ENCODE measurements at places on chromosomes 4 and X. TPM values are rescaled to one million over a fixed set of nuclear protein-coding genes. Genes with fewer than 3 reads are reported as not detected.

DNA sequence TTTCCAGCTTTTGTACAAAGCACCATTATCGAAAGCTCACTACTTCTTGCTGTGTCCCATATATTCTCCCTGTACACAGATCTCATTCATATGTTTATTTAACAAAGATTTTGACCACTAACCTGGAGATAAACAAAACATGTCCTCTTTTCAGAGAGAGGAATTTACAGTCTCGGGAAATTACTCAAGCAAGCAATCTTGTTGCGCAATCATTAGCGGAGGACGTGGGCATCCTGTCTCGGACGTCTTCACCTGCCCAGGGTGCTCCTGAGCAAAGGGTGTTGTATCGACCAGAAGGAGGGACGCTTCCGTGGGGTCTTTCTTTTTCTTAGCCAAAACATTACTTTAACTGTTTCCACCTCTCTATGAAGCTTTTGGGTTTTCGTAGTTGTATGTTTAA is 66.5 kb upstream of the CLCN4 start:
- no peaks in the 10 kb centered on the region for H3K36me3 ChIP-seq
- no peaks in the 10 kb centered on the region for H3K27me3 ChIP-seq
- DNase-seq, result no peak
- no peak overlapping the region for H3K4me3 ChIP-seq
- no peak overlapping the region for H3K27ac ChIP-seq

PPP1R2C gene
- not detected for total RNA-seq

DNA sequence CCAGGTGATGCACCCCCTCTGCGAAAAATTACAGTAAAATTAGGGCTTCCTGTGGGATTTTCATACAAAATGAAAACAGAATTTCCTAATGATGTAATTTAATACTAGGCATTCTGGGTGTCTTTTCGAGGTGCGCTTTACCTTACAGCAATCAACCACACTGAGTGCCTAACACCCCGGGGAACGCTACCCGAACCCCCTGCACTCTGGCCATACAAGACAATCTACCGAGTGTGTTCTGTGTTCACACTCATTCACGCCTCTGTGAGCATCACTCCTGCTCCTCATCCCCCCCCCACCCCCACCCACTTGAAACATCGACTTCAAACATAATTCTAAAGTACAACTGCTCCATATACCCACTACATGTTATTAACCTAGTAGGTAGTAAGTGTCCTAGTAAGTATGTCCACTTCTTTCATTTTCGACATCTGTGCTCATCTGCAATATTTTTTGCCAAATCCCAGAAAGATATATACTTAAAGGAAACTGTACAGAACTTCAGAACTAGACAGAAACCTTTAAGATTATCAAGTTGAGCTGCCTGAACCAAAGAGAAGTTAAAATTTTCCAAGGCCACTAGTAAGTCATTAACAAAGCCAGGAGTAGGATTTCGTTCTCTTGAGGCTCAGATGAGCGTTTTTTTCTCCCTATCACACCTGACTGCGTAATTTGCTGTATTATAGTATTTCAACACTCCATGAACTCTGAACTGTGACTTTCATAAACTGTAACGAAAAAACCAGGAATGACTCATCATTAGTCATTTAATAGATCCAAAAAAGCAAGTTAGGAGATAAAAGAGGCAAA is 80.0 kb downstream of the FAT1 start:
- H3K27ac ChIP-seq, result no peak overlapping the region
- H3K4me3 ChIP-seq, result no peak overlapping the region
- H3K36me3 ChIP-seq, result no peaks in the 10 kb centered on the region
- H3K4me1 ChIP-seq, result no peaks in the 10 kb centered on the region
- no peaks in the 10 kb centered on the region for H3K27me3 ChIP-seq

- no peak for DNase-seq
- no peak overlapping the region for H3K27ac ChIP-seq
- H3K4me3 ChIP-seq, result no peak overlapping the region
- H3K4me1 ChIP-seq, result no peaks in the 10 kb centered on the region
These were observed 47.0 kb upstream of the FAT1 start for GRCh38 chr4:186770481-186771175.

- no peaks in the 10 kb centered on the region for H3K27me3 ChIP-seq
- H3K4me3 ChIP-seq, result no peak overlapping the region
These were observed 689.6 kb downstream of the CCSER1 start for GRCh38 chr4:90816754-90817153.

GRCh38 chr4:45803994-45804393 is 319.9 kb downstream of the GABRG1 start:
- no peak for DNase-seq
- no peaks in the 10 kb centered on the region for H3K36me3 ChIP-seq
- H3K4me1 ChIP-seq, result no peaks in the 10 kb centered on the region
- H3K27me3 ChIP-seq, result no peaks in the 10 kb centered on the region
- H3K4me3 ChIP-seq, result no peak overlapping the region

- H3K36me3 ChIP-seq, result no peaks in the 10 kb centered on the region
- H3K27me3 ChIP-seq, result no peaks in the 10 kb centered on the region
- H3K4me3 ChIP-seq, result no peak overlapping the region
- DNase-seq, result no peak
These were observed 148.7 kb downstream of the KDR start for GRCh38 chr4:54976682-54977081.

- H3K27ac ChIP-seq, result no peak overlapping the region
- H3K36me3 ChIP-seq, result no peaks in the 10 kb centered on the region
- H3K27me3 ChIP-seq, result no peaks in the 10 kb centered on the region
- no peaks in the 10 kb centered on the region for H3K4me1 ChIP-seq
- no peak for DNase-seq
These were observed 73.5 kb downstream of the FAM47B start for GRCh38 chrX:35016051-35016450.

- no peak overlapping the region for H3K4me3 ChIP-seq
- no peak overlapping the region for H3K27ac ChIP-seq
- no peaks in the 10 kb centered on the region for H3K4me1 ChIP-seq
- no peaks in the 10 kb centered on the region for H3K27me3 ChIP-seq
- peaks cover 19% of the 10 kb centered on the region for H3K36me3 ChIP-seq
These were observed 79.2 kb downstream of the PAPSS1 start for GRCh38 chr4:107640878-107641277.

- no peak for DNase-seq
- H3K4me1 ChIP-seq, result no peaks in the 10 kb centered on the region
- H3K27me3 ChIP-seq, result no peaks in the 10 kb centered on the region
- no peaks in the 10 kb centered on the region for H3K36me3 ChIP-seq
These were observed 407.1 kb downstream of the SPOCK3 start for GRCh38 chr4:166827167-166827566.

DNA sequence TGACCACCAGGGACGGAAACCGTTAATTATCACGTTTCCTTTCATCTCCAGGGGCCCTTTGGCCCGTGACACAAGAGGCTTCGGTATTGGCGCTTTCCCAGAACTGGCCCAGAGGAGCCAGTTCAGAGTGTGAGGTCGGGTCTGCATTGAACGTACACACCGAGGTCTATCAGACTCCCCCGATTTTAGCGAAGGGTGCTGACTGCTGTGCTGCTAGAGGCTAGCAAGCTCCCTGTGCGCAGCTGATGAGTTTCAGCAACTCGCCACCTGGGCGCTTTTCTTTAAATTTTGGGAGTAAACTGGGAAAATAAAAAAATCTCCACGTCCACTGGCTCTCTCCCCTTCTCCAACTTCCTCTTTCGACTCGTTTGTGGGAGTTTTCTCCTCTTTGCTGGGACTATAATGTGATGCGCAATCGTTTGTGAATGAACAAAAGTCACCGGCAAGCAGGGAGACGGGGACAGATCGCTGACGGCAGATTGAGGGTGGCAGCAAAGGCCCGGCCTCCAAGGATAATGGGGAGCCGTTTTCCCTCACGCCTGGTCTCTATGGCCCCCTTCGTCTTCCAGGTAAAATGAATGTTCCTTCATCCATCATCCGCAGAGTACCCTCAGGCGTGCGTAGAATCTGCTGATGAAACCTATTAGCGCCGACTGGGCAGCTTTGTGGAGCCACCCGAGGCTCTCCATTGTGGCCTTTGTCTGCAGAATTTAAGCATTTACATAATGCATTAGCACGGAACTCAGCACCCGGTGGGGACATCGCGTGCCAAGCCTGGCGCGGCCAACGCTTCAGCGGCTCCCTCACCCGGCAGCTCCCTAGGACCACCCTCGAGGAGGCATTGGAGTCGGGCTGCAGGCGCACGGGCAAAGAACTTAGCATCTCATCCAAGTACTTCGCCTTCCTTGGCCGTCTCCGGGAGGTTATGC is 1.6 kb upstream of the LRAT start:
- H3K36me3 ChIP-seq, result no peaks in the 10 kb centered on the region
- H3K4me3 ChIP-seq, result peak overlapping the region; percentile 48
- peaks cover 26% of the 10 kb centered on the region for H3K4me1 ChIP-seq
- H3K27ac ChIP-seq, result no peak overlapping the region
- DNase-seq, result no peak

- no peaks in the 10 kb centered on the region for H3K27me3 ChIP-seq
- H3K36me3 ChIP-seq, result no peaks in the 10 kb centered on the region
- H3K27ac ChIP-seq, result no peak overlapping the region
- H3K4me1 ChIP-seq, result no peaks in the 10 kb centered on the region
- DNase-seq, result no peak
- no peak overlapping the region for H3K4me3 ChIP-seq
These were observed 249.4 kb downstream of the ADAMTS3 start for GRCh38 chr4:72319601-72320021.

DNA sequence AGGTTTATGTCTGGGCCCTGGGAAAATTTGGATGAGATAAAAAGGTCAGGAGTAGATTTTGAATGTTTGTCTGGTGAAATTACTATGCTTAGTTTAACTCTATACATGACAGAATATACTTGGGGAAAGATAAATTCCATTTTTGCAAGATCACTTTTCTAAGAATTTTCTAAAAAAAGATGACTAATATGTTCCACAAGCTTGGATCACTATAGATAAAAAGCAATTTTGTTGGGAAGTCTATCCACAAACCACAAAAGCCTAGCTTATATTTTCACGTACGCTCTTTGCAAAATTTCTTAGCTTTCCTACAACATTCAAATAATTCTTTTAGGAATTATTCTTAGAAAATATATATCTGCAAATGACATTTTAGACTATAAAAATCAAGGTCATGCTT is 20.6 kb upstream of the COQ2 start:
- no peak overlapping the region for H3K27ac ChIP-seq
- H3K4me1 ChIP-seq, result no peaks in the 10 kb centered on the region
- no peaks in the 10 kb centered on the region for H3K36me3 ChIP-seq
- H3K4me3 ChIP-seq, result no peak overlapping the region
- DNase-seq, result no peak
- H3K27me3 ChIP-seq, result peaks cover 5% of the 10 kb centered on the region

CCDC160 gene
- total RNA-seq, result not detected

DNA sequence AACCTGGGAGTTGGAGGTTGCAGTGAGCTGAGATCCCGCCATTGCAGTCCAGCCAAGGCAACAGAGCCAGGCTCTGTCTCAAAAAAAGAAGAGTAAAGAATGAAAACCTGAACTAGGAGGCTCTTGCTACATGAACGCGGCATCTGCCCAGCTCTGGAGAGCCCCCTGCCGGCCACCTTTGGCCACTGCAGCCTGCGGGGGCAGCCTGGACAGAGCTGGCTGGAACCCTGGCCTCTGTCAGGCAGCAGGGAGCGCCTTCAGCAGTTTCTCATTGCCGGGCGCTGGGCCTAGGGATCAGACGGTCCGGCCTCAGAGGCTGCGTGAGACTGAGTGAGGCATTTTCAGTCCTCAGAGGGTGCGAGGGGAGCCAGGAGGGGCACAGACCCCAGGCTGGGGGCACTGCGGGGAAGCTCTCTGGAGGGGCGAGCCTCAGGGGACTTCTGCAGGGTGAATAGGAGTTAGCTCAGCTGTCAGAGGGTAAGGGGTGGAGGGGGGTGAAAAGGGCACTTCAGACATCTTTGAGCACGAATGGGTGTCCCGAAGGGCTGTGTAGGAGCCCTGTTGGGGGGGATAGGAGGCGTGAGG is 17.5 kb downstream of the DOK7 start:
- peaks cover 14% of the 10 kb centered on the region for H3K4me1 ChIP-seq
- H3K27me3 ChIP-seq, result peaks cover 35% of the 10 kb centered on the region
- H3K36me3 ChIP-seq, result no peaks in the 10 kb centered on the region
- peak; percentile 85 for DNase-seq
- H3K4me3 ChIP-seq, result no peak overlapping the region
- no peak overlapping the region for H3K27ac ChIP-seq

- H3K36me3 ChIP-seq, result peaks cover 46% of the 10 kb centered on the region
- H3K4me1 ChIP-seq, result peaks cover 5% of the 10 kb centered on the region
- no peak overlapping the region for H3K27ac ChIP-seq
- H3K4me3 ChIP-seq, result no peak overlapping the region
- H3K27me3 ChIP-seq, result no peaks in the 10 kb centered on the region
These were observed 106.3 kb upstream of the CBR4 start for GRCh38 chr4:169116270-169116901.

DNA sequence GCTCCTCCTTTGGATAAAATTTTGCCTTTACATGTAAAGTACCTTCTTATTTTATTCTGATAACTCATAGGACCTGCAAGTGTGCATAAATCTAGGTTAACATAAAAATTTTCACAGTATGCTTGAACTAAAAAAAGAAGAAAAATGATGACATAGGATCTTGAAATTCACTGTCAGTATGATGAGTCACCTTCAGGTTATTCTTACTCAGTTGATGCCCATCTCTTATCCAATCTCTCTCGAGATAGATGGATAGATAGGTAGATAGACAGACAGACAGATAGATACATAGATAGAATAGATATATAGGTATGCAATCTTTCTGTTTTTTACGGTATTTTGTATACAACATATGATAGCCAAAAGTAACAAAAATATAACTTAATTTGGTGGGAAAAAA is 485.5 kb downstream of the NAF1 start:
- no peaks in the 10 kb centered on the region for H3K27me3 ChIP-seq
- H3K4me1 ChIP-seq, result no peaks in the 10 kb centered on the region
- no peak overlapping the region for H3K27ac ChIP-seq

CCDC120 gene
- 10.8 TPM for total RNA-seq

DNA sequence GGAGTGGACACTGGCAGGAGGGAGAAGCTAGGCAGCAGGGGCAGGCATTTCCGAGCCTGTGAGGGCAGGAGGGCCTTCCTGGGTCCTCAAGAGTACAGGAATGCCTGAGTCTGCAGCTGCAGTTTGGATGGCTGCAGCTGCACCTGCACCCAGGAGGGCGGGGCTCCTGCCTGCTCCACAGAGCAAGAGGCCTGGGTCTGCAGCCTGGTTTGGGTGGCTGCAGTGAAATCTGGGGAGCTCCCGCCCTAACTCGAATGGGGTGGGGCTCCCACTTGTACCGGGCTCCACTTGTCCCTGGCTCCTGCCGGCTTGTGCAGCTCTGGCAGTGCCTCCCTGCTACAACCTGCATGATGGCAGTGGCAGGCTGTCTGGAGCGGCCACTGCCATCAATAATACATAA is 436.0 kb downstream of the ARHGAP24 start:
- DNase-seq, result no peak
- no peak overlapping the region for H3K4me3 ChIP-seq
- H3K27me3 ChIP-seq, result no peaks in the 10 kb centered on the region
- no peaks in the 10 kb centered on the region for H3K36me3 ChIP-seq
- no peak overlapping the region for H3K27ac ChIP-seq
- H3K4me1 ChIP-seq, result no peaks in the 10 kb centered on the region

RAB40AL gene
- 0.52 TPM for total RNA-seq

- no peaks in the 10 kb centered on the region for H3K27me3 ChIP-seq
- H3K27ac ChIP-seq, result no peak overlapping the region
- peaks cover 8% of the 10 kb centered on the region for H3K4me1 ChIP-seq
- no peaks in the 10 kb centered on the region for H3K36me3 ChIP-seq
- no peak overlapping the region for H3K4me3 ChIP-seq
These were observed 107.9 kb downstream of the PALLD start for GRCh38 chr4:168604496-168605373.
